Activated CD4-positive, CD25-positive, alpha-beta regulatory T cell treated with anti-CD3 and anti-CD28 coated beads, Interleukin-2, amount 50 U/mL, for 16 hours (primary cell): ENCODE measurements at places on chromosomes 5 and 9.

DNA sequence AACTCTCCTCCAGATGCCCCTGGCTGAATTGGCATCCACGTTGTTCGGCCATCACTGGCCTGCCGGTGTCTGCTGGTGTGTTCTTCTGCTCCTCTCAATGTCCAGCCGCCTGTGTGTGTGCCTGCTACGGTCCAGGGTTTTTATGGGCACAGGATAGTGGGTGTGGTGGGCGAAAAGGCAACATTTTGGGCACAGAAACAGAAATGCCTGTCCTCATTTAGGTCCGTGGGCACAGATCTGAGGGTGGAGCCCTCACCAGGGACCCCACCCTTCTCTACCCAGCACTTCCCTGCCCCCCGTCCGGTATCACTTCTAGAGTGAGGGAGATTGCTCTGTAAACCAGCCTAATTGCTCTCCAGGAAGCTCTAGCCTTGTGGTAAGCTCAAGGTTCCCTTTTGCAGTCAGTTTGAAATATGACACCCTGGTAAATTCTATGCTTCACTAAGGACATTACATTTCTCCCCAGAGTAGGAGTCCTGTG is 410.1 kb downstream of the MAT2B start:
- DNase-seq, result no peak

DNA sequence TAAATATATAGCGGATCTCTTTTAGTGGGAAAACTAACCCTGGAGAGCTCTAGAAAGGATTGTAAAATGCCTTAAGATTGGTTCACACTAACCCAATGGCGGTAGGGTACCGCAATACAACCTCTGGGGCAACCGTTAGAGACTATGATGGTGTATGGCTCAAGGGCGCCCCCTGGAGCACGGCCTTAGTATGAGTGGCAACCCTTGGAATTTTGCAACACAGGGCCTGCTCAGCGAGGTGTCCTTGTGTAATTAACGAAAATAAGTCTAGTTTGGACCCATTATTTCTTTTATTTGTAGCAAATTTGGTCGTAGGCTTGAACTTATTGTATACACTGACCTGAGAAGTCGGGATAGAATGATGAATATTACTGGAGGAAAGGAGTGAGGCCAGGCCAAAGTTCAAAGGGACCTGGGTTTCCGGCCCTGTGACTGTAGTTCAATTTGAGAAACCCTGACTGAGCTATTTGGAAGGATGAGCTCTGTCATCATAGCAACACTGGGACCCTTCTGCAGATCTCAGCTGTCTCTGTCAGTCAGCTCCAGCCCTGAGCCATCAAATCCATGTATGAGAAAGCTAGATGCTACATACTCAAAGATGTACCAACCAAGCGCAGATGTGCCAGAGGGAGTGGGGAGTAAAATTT is 54.8 kb downstream of the CAMK4 start:
- DNase-seq, result peak; percentile 75

DNA sequence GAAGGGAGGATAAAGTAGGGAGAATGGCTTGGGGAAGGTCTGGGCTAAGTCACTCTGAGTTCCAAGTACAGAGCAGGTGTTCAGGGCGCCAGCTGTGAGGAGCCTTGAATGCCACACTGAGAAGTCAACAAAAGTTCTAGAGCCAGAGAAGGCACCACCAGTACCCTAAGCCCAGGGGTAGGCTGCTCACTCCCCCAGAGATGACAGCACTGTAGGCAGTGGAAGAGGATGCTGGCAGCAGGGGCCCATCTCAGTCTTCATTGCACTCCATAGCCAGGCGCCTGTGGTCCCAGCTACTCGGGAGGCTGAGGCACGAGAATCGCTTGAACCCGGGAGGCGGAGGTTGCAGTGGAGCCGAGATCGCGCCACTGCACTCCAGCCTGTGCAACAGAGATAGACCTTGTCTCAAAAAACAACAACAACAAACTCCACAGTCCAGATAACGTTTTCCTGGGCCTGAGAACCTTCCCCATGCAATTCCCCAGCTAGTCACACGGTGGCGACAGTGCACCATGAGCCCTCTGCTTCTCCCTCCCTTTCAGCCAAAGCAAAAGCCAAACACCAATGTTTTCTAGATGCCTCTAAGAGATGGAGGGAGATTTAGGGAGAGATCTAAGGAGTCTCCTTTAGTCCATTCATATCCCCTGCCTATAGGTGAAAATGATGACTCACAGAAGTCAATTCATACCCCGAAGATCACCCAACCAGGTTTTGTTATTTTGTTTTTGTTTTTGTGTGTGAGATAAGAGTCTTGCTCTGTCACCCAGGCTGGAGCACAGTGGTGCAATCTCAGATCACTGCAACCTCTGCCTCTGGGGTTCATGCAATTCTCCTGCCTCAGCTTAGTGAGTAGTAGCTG is 19.8 kb upstream of the NSD1 start:
- peak; percentile 44 for DNase-seq

DNA sequence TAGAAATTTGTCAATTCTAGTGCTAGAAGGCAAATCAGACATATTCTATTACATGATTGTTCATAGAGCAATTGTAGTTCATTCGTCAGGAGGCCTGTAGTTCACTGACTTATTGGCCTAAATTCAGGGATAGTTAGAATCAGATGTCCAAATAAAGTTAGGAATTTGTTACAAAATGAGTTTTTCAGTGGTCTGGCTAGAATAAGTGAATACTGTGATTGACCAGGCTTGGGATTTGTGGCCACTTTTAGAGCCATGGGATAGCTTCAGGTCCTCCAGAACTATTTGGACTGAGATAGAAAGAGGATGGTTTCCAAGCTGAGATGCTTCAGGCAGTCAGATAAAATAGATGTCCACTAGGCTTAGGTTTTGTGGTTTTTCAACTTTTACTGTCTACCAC is 199.1 kb upstream of the MPDZ start:
- DNase-seq, result no peak

- no peak for DNase-seq
Measured at GRCh38 chr5:14299666-14300065, 156.5 kb downstream of the TRIO start.

DNA sequence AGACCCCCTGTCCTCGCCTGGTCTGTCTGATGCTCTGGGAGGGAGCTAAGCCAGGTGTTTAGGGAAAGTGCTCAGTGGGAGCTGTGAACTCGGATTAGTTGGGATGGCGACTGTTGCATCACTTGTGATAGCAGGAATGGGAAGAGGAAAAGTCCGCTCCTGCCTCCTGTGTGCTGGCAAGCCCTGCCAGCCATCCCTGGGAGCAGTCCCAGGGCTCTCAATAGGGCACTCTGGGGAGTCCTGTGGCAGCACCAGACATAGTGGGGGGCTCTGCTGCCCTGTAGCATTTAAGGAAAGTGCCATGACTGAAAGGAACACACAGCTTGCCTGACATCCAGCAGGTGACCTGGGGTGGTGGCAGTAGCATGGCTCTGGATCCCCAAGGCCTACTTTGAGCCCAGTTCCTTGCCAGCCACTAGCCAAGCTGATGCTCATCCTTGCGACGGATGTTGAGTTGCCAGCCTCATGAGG is 81.5 kb downstream of the AMBP start:
- no peak for DNase-seq

DNA sequence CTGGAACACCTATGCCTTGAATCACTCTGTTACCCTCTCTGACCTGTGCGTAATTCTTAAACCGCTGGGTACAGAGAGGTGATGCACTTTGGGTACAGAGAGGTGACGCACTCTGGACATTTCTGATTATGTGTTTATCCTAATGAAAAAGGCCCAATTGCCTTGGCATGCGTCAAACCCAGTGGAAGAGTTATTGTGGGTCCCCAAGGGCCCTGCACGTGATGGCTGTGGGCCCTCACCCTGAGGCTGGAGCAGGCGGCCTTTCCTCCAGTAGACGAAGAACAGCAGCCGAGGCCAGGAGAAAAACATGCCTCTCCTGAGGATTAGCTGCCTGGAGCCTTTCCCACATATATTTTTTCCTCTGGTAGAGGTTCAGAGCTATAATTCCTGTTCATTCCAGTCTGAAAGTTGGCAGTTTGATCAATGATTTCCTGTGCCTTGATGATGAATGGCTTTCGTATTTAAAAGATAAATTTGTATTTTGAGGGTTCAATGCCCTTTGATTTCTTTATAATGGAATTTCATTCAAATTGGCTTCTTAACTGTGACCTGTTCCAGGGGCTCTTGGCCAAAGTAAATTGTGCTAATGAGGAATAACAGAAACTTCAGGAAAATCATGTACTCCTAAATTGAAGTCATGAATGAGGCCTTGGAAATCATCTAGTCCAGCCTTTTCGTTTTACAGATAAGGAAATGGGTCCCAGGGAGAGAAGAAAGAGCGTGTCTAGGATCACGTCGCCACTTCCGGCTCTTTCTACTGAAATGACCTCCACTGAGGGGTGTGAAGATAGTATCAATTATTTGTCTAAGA is 22.8 kb downstream of the ACER2 start:
- no peak for DNase-seq

GRCh38 chr9:98795970-98796363 is 388 bp downstream of the ANKS6 start:
- DNase-seq, result no peak

- DNase-seq, result no peak
Measured at GRCh38 chr5:4255441-4255840, 659.8 kb downstream of the IRX1 start.

- DNase-seq, result peak; percentile 7
Measured at GRCh38 chr5:32586276-32586599, 881 bp downstream of the SUB1 start.

- no peak for DNase-seq
Measured at GRCh38 chr5:150763023-150763769, 4.4 kb upstream of the DCTN4 start.

GRCh38 chr5:149822301-149822700 is 92.2 kb downstream of the PPARGC1B start:
- no peak for DNase-seq

DNA sequence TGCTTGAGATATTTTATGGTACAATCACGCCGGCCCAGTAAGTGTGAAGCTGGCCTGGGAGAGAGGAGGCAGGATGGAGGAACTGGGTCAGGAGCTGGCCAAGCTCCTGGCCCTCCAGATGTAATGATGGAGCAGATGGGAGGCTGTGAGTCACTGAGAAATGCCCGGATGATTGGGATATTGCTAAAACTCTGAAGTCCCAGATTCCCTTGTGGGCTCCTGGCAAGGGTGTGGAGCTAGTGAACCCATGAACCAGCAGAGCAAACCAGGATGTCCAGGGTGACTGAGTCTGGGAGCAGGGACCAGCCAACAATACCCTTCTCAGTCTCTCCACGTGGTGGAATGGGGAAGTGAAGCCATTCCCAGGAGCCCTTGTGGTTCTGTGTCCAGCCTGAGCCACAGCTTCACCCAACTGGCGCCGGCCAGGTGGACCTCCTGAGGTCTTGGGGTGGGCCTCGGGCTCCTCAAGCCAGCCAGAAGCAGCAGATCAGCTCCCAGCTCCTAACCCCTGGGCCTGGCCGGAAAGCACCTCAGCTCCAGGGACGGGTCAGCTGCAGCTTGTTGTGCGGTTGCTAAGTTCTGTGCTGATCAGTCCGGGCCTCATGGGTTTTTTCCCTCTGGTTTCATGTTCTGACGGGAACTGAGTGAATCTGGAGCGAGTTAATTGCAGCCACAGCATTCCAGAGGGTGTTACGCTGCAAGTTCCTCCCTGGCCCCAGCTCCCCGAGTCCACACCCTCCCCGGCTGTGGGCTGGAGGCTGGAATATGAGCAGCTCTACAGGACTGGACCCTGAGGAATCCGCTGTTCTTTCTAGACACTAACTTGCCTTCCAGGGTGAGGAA is 37.6 kb downstream of the DUSP1 start:
- no peak for DNase-seq

DNA sequence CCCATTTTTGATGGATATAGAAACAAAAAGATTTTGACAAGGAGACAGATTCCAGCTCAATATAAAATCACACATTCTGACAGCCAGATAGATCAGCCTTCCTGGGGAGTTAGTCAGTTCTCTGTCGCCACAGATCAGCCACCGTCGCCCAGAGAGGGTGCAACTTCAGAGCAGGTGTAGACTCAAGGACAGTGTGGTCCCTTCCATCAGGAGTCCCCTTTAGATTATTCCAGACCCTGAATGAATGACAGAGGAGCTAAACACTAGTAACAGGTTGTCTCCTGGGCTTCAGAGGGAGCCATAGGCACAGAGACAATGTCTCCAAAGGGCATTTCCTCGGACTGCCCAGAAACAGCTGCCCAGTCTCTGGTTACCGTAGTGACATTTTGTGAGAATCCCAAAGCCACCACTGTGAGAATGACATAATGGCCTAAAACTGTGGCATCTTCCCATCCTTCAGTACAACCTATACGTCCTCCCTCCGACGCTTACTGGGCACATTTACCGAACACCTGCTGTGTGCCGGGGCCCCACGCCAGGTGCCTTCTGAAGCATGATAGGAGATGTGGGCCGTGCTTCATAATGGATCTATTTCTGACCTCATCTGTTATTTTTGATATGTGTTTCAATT is 47.4 kb upstream of the SLC2A8 start:
- no peak for DNase-seq

DNA sequence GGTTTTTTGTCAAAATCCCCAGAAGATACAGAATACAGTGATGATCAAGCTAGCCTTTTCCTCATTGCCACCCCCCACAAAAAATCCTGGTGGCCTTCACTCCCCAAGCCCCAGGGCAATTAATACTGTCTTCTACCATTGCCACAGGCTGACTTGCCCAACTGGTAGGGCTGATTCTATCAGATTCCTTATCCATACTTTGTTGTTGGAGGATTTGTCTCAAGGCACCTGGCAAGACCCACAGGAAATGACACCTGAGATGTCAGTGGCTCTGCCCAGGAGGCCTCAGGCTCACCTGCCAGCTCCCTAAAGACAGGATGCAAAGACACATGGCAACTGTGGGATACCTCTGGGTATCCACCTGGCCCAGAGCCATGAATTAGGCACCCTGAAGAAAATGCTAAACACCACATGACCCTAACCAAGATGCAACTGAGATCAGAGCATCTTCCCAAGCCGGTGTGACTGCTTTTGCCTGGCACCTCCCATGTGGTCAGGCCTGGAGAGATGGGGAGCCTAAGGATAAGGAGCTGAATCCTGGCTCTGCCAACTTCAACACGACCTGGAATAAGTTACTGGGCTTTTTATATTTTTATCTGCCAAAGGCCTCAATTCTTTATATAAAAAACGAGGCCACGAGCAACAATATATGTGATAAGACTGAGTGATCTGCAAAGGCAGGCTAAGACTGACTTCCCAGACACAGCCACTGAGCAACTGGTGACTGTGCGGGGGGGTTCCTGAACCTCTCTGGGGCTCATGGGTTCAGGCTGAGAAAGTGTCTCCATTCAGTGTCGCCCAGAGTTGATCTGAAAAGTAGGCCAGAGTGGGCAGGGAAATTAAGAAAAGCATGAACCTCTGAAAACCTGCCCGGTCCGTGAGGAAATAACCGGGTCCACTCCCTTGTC is 944 bp downstream of the ATOX1 start:
- no peak for DNase-seq

GRCh38 chr9:2291980-2292704 is 277.0 kb downstream of the SMARCA2 start:
- no peak for DNase-seq

- DNase-seq, result no peak
Measured at GRCh38 chr5:122498163-122498562, 186.1 kb downstream of the SNCAIP start.

- no peak for DNase-seq
Measured at GRCh38 chr5:22835686-22836085, 17.5 kb downstream of the CDH12 start.
